ENCODE measurements at places on chromosomes 3 and 15.

- no peak for DNase-seq
Observed at GRCh38 chr3:17075358-17075757, 190.6 kb downstream of the PLCL2 start.

GRCh38 chr3:30984855-30985749 lies 90.6 kb upstream of the GADL1 start:
- no peak for DNase-seq

DNA sequence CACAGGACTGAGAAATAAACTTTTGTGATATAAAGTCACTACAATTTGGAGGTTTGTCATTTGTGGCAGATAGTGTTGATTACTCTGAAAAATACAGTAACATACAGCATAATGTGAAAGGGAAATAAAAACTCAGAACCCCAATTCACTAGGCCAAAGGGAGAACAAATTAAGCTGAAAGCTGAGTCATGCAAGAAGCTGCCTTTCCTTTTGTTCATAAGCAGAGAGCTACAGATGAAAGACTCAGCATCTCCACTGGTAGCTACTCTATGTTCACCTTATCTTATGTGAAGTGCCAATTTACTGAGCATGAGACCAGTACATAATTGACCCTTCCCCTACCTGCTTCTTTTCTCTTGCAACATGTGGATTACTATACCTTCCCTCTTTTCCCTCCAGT lies 19.3 kb upstream of the SLTM start:
- DNase-seq: no peak

DNA sequence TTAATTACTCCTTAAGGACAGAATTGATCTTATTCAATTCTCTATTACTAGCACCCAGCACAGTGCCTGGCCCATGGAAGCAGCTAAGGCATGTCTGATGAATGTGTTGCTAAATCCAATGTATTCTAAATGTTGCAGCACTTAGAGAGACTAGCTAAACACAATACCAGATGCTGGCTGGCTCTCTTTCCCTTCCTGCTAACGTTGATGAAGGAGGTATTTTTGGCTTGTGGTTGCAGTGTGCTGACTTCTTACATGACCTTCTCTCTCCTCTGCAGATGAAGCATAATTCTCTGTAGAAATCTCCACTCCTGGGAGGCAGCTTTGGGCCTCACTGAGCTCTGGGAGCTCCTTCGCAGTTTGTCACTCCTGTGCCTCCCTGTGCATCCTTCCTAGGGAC lies 183.6 kb downstream of the PEX5L start:
- DNase-seq: no peak

- DNase-seq: no peak
Observed at GRCh38 chr15:70669966-70670658, 93.2 kb downstream of the UACA start.

GRCh38 chr15:90031231-90031791 lies 30.2 kb downstream of the ZNF710 start:
- peak; percentile 60 for DNase-seq

DNA sequence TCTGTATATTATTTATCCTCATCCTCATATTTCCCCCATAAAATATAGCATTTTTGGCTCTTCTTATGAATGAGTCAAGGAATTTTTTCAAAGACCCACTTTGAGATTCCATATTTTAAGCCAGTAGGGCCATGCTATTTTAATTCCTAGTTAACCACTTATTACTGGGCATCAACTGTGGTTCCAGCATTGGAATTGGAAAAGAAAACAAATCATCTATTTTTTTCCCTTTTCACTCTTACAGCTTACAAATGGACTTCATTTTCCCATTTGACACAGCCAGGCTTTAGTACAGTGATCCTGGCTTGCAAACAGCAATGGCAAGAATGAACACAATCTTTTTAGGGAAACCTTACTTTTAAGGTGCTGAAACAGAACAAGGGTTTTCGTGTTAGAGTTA lies 19.4 kb upstream of the PLCL2 start:
- no peak for DNase-seq

- DNase-seq: no peak
Observed at GRCh38 chr15:101138913-101139880, 112.7 kb downstream of the CHSY1 start.

GRCh38 chr15:101053261-101053660 lies 134.1 kb downstream of the LRRK1 start:
- no peak for DNase-seq

DNA sequence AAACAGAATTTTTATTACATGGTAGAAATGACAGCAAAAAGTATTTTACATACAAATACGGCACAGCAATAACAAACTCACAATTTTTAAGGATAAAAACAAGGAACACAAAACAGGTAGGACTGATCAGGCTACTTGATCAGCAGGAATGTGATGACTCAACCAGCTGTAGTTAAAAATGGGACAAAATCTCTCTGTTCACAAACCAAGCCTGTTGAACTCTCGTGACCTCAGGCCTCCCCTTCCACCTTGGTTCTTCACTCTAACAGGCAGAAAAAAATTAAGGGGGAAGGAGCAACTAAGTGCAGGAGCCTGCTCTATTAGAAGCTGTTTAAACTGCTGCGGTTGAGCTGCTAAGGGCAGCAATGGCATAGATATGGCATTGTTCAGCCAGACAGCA lies 18.7 kb downstream of the FBXL22 start:
- no peak for DNase-seq

- no peak for DNase-seq
Observed at GRCh38 chr3:143482106-143483088, 362.8 kb downstream of the CHST2 start.

- DNase-seq: no peak
Observed at GRCh38 chr15:43242616-43243015, 21.8 kb upstream of the EPB42 start.

DNA sequence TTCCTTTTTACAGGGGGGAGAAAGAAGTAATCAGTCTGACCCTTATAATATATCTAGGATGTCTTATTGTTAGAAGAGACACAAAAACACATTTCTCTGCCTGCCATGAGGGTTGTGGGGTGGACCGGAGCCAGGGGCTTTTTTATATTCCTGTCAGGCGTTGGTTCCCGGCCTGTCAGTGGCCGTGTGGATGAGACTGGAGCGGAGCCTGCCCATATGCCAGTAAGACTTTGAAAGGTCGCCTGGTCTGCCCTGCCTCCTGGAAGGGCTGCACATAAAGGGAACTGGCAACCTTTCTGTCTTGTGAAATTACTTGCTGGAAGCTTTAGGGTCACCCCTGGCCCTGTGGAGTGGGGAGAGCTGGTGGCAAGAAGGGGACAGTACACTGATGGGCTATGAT lies 34.7 kb downstream of the MAP3K13 start:
- DNase-seq: no peak
